Activated naive CD4-positive, alpha-beta T cell (primary cell): ENCODE measurements at places on chromosomes 11 and 22.

- DNase-seq: no peak
These were observed 18.4 kb downstream of the TBCEL start for GRCh38 chr11:121042296-121042695.

DNA sequence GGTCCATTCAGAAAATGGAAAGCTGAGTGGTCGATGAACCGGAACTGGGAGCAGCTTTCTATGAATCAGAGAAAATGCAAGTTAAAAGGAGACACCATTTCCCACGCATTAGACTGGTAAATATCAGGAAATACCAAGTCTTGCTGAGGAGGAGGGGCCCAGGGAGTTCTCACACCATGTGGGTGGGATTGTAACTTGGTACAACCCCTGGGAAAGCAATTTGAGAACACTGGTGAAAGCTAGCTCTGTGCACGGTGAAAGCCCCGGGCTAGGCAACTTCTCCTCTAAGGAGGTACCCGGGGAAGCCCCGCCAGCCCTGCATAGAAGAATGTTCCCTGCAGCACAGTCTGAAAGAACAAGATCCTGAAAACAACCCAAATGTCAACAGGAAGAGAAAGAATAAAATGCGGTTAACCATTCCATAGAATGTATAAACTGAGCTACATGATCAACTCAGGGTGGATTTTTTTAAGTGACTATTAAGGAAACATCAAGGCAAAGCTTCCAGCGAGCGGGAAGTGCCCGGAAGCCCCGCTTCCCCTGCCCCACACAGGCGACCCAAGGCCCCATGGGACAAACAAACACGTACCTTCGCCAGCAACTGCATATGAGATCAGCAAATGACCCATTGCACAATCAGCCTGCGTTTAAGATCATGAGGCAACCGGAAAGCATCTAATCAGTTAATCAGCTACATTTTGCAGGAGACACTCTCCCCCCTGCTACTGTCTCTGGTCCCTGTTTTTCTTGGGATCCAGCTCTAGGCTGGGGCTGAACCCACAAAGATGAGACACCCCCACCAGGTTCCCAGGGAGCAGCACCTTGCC is 11.3 kb downstream of the SHANK2 start:
- no peak for DNase-seq

DNA sequence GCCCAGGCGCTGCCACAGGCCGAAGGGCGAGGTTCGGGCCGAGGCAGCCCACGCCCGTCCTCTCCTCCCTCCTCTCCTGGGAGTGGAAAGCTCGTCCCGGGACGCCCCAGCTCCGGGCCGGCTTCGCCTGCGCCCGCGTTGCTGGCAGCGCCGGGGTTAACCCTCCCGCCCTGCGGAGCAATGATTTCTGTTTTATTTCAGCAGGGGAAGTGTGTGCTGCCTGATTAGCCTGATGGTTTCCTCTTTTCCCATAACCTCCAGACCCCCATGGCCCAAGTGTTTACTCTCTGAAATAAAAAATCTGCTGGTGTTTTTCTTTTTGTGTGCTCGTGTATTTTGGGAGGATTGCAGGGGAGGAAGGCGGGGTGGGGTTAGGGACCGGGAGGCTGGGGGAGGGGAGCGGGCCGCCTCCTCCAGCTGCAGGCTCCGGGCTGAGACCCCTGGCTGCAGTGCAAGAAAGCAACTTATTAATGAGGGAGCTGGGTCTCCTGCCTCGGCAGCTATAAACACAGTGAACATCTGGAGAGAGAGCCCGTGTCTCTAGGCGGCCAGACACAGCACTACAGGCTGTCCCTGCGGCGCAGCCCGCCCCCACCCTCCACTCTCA is 38.6 kb downstream of the ETS1 start:
- DNase-seq: no peak

GRCh38 chr22:43993072-43993760 is 30.9 kb upstream of the PARVB start:
- DNase-seq: peak; percentile 20

DNA sequence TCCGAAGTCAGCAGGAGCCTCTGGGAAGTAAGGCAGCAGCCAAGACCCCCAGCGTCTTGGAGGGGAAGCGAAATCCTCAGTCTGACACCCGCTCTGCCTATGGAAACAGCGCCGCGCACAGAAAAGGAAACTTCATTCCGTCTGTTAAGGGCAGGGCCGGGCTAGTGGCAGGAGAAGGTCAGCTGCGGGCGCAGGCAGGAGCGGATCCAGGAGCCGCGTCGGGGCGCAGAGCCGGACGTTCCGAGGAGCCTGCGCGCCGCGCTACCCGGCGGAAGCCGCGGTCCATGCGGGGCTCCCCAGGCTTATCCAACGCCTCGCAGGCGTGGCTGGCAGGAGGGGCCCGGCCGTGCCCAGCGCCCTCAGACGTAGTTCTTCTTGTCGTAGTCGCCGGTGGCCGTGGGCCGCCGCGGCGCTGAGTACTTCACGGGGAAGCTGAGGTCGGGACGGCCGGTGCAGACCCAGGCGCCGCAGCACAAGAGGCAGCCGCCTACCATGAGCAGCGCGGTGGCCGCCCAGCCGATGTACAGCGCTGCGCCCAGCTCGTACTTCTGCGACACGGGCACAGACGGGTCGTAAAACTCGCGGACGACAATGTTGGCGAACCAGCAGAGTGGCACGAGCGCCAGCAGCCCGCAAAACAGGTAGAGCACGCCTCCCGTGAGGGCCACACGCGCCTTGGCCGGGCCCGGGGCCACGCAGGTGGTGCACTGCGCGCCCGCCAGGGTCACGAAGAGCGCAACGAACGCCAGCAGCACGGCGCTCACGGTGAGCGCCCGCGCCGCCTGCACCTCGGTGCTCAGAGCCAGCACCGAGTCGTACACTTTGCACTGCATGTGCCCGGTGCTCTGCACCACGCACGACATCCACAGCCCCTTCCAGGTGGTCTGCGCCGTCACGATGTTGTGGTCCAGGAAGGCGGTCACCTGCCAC is 705 bp downstream of the CLDN5 start:
- DNase-seq: no peak

- DNase-seq: no peak
These were observed 47.5 kb upstream of the RASSF10 start for GRCh38 chr11:12961615-12962014.

DNA sequence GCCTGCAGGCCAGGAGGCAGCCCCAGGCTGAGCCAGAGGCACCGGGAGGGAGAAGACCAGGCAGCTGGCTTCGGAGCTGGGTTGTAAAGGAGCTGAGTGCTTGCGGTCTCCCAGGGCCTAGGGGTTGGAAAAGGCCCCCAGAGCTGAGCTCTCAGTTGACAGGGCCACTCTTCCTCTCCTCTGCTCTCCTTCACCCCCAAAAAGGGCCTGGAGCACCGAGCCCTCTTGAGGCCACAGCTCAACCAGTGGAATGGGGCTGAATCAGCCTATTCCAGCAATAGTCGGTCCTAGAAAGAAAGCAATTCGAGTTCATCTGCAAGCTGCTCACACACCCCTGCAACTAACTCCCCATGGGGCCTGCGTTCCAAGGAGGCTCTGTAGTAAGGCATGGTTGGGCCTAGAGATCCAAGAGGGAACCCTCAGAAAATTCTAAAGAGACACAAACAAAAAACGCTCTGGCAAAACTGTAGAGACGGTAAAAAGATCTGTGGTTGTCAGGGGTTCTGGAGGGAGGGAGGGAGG is 205.0 kb downstream of the BUD13 start:
- DNase-seq: no peak

DNA sequence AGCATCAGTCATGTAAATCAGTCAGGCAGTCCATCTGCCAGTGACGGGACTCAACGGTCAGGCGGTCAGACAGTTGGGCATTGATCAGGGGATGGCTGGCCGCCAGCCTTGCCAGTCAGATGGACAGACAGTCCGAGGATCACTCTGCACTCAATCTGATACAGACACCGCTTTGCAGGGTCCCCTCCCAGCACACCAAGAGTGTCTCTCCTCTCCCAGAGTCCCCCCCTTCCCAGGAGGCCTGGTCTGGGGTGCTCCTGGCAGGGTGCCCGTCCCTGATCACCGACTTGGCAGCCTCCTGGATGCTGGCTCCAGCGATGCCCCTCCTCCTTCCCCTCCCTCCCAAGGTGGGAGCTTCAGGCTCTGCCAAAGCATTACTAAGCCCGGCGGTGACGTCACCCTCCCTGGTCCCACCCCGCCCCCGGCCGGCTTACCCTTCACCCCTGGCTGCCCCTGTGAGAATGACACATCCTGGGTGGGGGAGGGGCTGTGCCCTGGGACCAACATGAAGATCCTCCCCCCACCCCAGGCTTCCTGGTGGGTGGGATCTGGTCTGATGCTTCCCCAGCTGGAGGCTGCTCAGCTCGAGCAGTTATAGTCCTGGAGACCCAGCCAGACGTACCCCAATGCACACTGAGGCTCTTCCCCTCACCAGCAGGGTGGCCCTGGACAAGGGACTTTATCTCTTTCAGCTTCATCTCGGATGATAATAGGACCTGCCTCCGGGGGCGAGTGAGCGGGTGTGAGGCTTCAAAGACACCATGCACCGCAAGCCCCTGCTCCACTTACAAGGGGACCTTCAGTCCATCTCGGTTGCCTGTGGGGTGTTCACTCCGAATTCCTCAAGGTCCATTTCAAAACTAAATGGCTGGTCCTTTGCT is 69.2 kb downstream of the CD82 start:
- DNase-seq: no peak

GRCh38 chr11:65102142-65103095 is 6.4 kb downstream of the VPS51 start:
- no peak for DNase-seq

DNA sequence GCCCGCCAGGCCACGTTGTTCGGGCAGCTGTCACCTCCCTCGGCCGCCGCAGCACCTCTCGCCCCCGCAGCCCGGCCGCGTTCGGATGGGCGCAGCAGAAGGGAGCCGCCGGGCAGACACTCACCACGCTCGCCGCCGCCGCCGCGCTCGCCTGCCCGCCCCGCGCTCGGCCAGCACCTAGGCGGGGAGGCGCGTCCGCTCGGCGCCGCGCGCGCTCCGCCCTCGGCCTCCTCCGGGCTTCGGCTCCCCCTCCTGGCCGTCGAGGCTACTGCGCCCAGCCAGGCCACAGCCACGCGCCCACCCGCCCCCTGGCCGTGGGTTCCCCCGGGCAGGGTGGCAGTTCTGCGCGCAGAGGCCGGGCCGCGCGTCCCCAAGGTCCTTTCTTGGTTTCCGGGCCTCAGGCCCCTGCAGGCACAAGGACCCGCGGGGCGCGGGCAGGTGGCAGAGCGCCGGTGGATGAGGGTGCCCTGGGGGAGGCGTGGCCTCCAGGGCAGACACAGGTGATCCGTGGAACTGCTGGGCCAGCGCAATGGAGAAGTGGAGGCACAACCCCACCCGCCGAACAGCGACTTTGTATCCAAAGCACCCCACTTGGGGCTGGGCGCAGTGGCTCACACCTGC is at the start of gene SLC25A22:
Gene SLC25A22 (minus strand): TSS at position 189 of the 621 bp plus-strand sequence. CDS start 3,275 bp downstream, outside the sequence.
- DNase-seq: peak; percentile 54

DNA sequence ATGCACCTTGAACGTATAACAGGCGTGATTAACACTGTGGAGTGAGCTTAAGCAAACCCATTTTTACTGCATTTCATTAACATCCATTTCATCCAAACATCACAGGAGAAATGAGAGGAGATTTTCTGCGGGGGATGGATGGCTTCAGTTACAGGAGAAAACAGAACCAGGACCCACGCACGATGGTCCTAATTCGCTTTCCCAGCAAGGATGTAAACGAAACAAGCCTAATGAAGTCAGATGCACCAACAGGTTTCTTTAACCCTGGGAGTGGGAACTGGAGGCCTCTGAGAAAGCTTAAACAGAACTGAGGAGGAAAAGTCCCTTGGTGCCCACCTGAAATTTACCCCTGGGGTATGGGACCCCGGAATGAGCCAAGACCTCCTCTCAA is 2.7 kb downstream of the CADM1 start:
- DNase-seq: no peak

- DNase-seq: no peak
These were observed 43.6 kb downstream of the PPARA start for GRCh38 chr22:46193898-46194310.

- DNase-seq: no peak
These were observed 34.4 kb upstream of the TRIM29 start for GRCh38 chr11:120172054-120172911.

DNA sequence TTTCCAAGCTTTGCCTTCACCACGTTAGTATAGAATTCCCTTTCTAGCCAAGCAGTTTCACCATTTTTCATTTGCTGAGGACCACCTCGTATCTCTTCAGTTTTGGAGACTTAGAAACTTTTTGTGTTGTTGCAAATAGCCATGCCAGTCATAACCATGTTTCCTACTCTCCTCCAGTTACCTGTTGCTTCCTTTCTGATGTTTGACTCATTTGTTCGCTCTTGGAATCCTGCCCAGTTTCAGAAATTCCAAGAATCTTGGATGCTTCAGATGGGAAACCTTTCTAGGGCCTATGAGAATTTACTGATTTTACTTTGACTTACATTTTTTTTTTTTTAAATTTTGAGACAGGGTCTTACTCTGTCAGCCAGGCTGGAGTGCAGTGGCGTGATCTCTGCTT is 65.4 kb downstream of the PPP6R3 start:
- no peak for DNase-seq

DNA sequence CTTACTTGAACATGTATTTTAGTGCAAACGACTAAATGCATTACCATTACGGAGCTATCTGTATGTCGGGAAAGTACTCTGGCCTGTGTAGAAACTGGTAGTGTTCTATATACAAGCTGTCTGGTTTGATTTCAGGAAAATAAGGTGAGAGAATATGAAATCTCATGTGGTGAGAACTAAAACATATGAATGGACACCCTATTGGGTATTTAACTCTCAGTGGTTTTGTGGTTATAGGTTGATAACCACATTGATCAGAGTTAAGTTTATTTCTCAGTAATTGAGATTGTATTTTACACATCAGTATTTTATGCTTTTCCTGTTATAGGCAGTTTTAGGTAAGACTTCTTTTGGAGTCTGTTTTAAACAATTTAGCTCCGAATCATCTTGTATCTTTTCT is 10.4 kb downstream of the ANO5 start:
- DNase-seq: no peak

DNA sequence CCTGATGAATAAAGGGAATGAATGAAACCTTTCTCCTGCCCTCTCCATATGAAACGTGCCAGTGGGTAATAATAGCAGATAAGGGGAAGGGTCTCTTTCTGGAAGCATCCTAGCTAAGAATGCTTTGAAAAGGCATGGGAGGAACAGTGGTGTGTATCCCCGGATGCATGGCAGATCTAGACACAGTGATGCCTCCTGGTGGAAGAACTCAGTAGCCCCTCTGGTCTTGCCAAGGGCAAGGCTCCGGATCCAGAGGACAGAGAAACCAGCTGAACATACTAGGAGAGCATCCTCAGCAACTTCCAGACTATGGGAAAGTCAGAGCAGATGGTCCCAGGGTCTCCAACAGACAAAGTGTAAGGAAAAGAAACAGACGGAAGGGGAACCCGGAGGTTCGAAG is 6.4 kb downstream of the BAIAP2L2 start:
- no peak for DNase-seq

GRCh38 chr11:86089659-86090058 is 20.8 kb upstream of the PICALM start:
- DNase-seq: no peak

- DNase-seq: no peak
These were observed 1.7 kb downstream of the SEZ6L start for GRCh38 chr22:26170795-26171580.
